ENCODE measurements at places on chromosomes 1 and 21. TPM values are rescaled to one million over a fixed set of nuclear protein-coding genes. Genes with fewer than 3 reads are reported as not detected.

Gene OR13G1
- not detected for total RNA-seq

Gene ARHGAP30
- not detected for total RNA-seq

Gene RAB25
- not detected for total RNA-seq

Gene PSMB4
- 435 TPM for total RNA-seq

Gene IRF6
- 0.51 TPM for total RNA-seq

Gene RNF186
- total RNA-seq, result not detected

Gene FHAD1
- total RNA-seq, result under 0.01 TPM

Gene ZNF593OS
- total RNA-seq, result not detected

Gene DDR2
- total RNA-seq, result 2.1 TPM

Gene HS2ST1
- 16.3 TPM for total RNA-seq

Gene SMPDL3B
- 0.26 TPM for total RNA-seq

Gene KRTAP13-2
- total RNA-seq, result not detected

Gene PAX7
- not detected for total RNA-seq

Gene ERICH3
- total RNA-seq, result not detected

Gene CYP4Z1
- under 0.01 TPM for total RNA-seq

Gene OR2L2
- not detected for total RNA-seq

GRCh38 chr1:150973836-150974579 lies 627 bp downstream of the CERS2 start:
- peak; percentile 58 for DNase-seq

GRCh38 chr1:167881069-167881468 lies 32.9 kb downstream of the ADCY10 start:
- no peak for DNase-seq

DNA sequence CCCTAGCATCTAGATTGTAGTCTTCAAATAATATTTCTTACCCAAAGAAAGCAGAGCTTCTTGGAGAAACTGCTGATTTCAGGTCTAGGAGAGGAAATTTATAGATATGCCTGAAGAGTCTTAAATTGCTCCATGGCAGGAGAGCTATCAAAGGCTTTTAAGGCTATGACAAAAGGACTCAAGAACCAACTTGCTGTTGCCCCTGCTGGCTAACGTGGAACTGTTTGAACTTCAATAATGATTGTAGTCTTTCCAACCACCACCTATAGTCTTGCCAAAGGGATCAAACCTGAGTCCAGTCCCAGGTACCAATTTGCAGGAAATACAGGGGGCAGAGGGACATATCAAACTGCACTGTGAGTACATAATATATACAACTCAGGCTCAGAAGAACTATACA lies 336.2 kb upstream of the ESRRG start:
- no peak for DNase-seq

- DNase-seq, result no peak
These were observed 56.9 kb upstream of the PTGS2 start for GRCh38 chr1:186736971-186737685.

GRCh38 chr1:81803431-81804110 lies 2.8 kb downstream of the ADGRL2 start:
- DNase-seq, result peak; percentile 24

DNA sequence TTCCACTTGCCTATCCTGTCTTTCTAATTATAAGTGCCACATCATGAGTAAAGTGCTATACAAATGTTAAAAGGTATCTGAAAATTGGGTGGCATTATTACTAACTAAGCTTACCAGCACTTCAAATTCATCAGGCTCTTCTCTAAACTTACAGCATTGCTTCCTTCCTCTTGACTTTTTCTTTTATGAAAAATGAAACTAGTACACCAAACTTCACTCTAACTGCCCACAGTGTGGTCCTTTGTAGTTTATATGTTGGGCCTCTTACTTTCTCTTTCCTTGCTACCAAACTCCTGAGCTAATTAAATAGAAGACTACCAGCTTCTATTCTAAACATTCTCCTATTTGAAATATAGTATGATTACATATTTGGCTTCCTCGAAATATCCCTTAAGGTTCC lies 81.8 kb downstream of the NOTCH2 start:
- no peak for DNase-seq

- DNase-seq, result no peak
These were observed 62.6 kb upstream of the COL6A1 start for GRCh38 chr21:45918835-45919447.

DNA sequence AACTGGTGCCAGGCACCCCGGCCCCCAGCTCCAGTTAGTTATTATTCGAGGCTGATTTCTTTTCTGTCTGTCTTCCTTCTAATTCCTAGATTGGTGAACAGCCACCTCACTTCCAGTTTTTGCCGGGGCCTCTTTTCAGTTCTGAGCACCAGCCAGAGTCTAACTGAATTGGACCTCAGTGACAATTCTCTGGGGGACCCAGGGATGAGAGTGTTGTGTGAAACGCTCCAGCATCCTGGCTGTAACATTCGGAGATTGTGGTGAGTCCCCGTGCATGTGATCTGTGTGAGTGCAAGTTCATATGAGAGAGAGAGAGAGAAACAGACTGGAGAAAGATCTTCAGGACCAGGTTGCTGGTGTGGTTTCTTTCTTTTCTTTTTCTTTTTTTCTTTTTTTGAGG lies 13.5 kb downstream of the NLRP3 start:
- DNase-seq, result no peak

DNA sequence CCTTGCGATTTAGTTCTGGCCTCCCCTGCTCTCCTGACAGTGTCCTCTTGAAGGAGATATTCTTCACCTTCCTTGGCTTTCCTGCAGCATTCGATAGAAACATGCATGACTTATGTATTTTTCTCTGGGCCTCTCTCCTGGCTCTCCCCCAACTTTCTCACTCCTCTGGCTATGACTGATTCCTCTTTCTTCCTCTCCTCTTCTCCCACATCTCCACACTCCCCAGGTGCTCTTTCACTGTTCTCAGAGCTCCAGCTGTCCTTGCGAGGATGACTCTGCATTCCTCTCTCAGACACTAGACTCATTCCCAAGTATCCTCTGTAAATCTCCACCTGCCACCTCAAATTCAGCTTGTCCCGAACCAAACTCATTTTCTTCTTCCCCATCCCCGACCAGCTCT lies 18.0 kb downstream of the LRRC42 start:
- DNase-seq, result no peak

- DNase-seq, result no peak
These were observed 218.8 kb upstream of the CAMK1G start for GRCh38 chr1:209364716-209365115.

DNA sequence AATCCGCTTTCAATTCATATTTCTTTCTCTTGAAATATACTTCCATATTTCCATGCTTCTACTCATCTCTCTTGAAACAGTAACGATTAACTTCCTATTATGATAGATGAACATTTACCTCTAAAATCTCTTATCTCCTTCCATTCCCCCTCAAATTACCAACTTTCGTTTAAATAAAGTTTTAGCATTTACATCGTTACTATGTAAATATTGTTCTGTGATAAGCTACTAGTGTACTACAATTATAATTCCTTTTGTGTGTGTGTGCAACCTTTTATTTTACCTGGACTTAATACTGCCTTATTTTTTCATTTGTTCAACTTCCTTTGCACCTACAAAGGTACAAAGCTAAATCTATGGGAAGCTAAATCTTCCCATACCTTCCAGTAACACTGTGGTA lies 4.5 kb downstream of the FOXE3 start:
- no peak for DNase-seq

DNA sequence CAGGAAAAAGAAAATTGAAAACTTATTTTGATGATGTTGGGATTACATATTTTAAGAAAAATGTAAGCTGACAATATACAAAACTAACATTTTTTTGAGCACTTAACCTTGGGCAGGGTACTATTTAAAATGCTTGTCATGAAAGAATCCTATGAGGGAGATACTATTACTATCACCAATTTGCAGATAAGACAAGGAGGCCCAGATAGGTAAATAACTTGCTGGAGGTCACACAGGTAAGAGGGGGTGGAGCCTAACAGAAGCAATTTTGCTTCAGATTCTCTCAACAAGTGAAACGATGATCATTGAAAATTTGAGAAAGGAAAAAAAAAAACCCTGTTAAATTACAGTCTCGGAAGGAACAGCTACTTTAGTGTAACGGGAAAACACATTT lies 1.2 kb downstream of the GART start:
- DNase-seq, result no peak

DNA sequence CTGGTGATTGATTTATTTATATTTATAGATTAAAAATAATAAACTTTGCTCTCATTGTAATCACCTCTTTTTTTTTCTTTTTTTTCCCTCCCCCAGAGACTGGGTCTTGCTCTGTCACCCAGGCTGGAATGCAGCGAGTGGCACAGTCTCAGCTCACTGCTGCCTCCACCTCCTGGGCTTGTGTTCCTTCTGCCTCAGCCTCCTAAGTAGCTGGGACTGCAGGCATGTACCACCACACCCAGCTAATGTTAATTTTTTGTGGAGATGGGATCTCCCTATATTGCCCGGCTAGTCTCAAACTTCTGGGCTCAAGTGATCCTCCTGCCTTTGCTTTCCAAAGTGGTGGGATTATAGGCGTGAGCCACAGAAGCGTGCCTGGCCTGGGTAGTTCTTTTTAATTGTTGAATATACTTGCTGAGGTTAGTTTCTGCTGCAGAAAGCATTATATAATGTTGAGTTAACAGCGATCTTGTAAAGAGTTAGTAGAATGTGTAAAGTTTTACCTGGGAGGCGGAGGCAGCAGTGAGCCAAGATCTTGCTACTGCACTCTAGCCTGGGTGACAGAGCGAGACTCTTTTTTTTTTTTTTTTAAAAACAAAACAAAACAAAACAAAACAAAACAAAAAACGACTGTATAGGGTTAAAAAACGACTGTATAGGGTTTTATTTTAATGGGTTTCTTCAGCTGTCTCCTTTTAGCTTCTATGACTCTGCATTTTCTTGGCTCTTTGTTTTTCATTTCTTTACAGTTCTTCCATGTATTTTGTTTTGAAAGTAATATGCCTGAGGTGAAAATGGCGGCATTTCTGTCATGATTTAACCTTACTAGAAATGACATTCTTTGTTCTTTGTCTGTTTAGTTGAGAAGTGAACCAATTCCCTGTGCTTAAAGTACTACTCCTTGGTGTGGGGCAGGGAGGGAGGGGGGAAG lies 82.7 kb downstream of the CAMTA1 start:
- DNase-seq, result no peak

- DNase-seq, result no peak
These were observed 430.5 kb downstream of the MRPL39 start for GRCh38 chr21:25176637-25177412.

DNA sequence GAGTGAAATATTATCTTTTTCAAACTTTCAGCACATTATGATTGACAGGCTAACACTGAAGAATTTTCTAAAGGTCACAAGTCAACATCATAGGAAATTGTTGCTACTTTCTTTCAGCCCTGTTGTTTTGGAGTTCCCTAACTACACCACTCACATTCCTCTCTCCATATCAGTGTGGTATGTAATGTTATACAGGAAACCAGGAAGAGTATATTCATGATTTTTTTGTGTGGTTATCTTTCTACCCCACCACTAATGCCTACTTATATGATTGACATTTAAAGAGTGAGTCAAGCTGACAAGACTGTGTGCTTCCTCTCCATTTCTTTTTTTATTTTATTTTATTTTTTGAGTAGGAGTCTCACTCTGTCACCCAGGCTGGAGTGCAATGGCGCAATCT lies 47.8 kb upstream of the PRDM2 start:
- DNase-seq, result peak; percentile 36

DNA sequence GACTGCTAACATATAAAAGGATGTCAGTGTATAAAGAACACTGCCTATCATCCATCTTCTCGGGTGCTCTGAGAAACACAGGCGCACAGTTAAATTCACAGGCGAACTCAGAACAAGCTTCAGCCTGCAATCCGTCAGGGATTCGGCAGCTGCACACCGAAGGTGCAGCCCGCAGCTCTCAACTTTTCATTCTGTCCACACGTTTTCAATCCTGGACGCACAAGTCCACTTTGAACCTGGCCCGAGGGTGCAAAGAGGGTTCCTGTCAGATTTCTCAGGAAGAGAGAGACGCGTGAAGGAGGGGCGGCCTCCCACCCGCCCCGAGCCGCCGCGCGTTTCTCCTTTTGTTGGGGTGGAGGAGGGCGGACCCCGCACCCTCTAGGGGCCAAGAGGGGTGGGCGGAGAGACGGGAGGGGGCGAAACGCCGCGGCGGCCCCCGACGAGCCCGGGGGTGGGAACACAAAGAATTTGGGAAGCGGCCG lies 724 bp downstream of the DOCK7 start:
- DNase-seq, result peak; percentile 31

- no peak for DNase-seq
These were observed 72.7 kb upstream of the ACTL8 start for GRCh38 chr1:17682400-17682799.

- no peak for DNase-seq
These were observed 658.5 kb upstream of the ADGRL2 start for GRCh38 chr1:81142099-81142826.

- DNase-seq, result no peak
These were observed 54.2 kb upstream of the BCL9 start for GRCh38 chr1:147486876-147487656.

DNA sequence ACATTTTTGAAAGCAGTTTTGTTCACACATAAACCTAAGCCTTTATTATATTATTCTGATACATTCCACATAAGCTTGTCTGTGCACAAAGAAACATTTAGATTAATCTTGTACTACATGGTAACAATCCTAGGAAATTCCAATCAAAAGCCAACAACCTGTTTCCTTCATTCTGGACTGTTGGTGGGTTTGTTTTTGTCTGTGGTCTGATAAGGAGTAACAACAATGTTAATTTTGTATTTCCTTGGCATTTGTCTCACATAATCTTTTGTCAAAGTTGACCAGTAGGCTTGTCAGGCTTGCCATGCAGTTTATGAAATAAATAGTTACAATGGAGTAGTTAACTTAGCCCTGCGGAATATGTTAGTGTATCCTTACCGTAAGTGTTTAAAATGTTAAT lies 183.3 kb downstream of the DHRS3 start:
- DNase-seq, result peak; percentile 43

DNA sequence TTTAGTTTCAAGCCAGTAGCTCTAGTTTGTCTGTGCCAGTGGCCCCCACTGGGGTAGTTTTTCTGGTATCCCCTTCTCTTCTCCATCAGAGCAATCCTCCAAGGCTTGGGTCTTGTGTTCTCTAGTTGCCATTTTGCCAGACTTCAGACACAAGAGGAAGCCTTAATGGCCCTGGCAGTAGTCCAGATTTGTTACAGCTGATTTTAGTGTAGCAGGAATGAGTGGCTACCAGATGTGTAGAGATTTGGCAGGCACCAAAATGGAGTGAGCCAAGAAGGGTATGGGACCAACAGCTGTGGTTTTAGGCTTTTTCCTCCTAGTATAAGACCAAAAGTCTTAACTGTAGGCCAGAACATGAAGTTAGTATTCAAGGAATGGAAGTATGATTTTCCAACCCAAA lies 56.8 kb downstream of the ACP6 start:
- DNase-seq, result no peak

- no peak for DNase-seq
These were observed 382.8 kb downstream of the AMY1C start for GRCh38 chr1:104132382-104132973.

- no peak for DNase-seq
These were observed at the start of gene SPRR2A for GRCh38 chr1:153057375-153057774. TSS of gene SPRR2A (minus strand) at chr1:153057512. CDS start at chr1:153056735, 777 bp downstream.

- no peak for DNase-seq
These were observed 45.8 kb upstream of the CYP2J2 start for GRCh38 chr1:59972216-59972927.

GRCh38 chr1:224192082-224192788 lies 9.2 kb downstream of the DEGS1 start:
- DNase-seq, result no peak

- DNase-seq, result no peak
These were observed 233.0 kb upstream of the KAZN start for GRCh38 chr1:14365301-14365988.
